ENCODE measurements at places on chromosomes 5 and 9.

DNA sequence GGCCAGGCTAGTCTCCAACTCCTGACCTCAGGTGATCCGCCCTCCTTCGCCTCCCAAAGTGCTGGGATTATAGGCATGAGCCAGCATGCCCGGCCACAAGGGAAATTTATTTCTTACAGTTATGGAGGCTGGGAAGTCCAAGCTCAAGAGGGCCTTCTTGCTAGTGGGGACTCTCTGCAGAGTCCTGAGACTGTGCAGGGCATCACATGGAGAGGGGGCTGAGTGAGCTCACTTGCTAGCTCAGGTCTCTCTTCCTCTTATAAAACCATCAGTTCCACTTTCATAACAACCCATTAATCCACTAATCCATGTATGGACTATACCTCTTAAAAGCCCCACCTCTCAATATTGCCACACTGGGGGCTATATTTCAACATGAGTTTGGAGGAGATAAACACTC is 5.1 kb upstream of the SPIN1 start:
- DNase-seq, result no peak

GRCh38 chr9:16085167-16085726 is 532.4 kb downstream of the CCDC171 start:
- DNase-seq, result no peak

- DNase-seq, result peak; percentile 92
Observed at GRCh38 chr5:151075698-151076331, 5.0 kb downstream of the TNIP1 start.

DNA sequence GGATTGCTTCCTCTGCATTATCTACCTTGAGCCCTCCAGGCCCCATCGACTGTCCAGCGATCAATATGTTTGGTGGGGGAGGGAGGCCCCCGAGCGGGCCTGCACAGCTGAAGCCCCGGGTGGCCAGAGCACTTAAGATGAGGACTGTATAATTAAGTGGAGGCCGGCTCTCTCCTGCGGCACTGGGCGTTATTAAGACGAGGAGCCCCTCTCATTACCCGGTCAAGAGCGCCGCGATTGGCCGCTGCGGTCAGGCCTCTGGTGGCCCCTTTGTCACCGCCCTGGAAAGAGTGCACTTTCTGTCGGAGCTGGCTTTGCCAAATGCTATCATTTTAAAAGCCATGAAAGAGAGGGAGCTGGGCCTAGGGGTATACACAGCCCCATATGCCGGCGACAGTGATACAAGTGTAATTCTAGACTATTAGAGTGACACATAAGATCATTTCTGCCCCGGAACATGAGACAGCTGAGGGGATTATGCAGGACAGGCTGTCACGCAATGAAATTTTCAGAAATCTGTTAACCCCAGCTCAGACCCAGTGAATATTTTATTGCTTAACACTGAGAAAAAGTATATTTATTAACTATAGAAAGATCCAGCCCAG is 106.3 kb upstream of the IRX1 start:
- DNase-seq, result no peak

GRCh38 chr5:154166901-154167791 is 23.4 kb upstream of the GALNT10 start:
- no peak for DNase-seq

DNA sequence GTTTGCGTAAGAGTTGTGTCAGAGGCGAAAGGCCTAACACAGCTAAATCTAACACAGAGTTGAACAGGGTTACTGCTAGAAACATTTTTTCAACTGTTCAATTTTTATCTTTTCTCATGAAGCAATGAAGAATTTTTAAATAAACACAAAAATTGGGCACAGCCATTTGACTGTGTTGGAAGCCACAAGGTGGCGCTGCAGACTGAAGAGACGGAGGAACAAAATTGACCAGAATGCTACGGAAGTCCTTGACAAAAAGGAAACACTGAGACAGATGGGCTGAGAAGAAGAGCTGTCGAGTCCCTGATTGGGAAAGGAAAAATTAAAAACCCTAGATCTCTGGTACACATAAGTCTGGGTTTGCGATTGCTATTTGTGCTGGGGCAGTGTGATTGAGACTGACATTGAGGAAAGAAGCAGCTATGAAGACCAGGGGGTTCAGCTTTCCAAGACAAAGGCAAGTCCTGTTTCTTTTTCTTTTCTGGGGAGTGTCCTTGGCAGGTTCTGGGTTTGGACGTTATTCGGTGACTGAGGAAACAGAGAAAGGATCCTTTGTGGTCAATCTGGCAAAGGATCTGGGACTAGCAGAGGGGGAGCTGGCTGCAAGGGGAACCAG is at the start of gene PCDHB9:
Gene PCDHB9 (plus strand): TSS at position 265 of the 616 bp plus-strand sequence. CDS start 158 bp downstream, at position 423.
- no peak for DNase-seq

DNA sequence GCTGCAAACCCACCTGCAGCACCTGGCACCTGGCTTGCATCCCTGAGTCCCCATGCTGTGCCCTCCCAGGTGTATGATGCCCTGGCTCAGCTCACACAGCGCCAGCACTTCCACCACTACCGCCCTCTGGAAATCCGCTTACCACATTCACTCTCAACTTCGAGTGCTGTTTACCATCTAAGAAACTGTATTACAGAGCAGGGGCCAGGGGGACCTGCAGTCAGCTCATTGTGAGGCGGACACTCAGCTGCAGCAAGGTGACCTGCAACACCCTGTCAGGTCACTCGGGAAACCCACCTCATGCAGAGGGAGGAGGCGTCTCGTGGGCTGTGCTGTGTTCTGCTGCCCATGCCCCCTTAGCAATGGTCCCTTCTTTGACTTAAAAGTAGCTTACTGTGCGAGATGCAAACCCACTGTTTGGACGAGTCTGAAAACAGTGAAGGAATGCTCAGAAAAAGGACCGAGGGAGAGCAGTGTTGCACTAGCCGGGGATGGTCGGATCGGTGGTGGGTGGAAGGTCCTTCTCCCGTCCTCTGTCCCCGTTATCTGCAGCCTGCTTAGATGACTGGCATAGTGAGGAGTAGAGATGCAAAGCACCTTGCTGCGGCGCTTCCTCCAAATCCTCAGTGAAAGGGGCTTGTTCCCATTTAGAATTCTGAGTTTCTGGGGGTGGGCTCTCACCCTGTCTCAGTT is 55.2 kb upstream of the CTSL start:
- DNase-seq, result peak; percentile 71

- peak; percentile 3 for DNase-seq
Observed at GRCh38 chr5:82234885-82235284, 43.3 kb downstream of the RPS23 start.

DNA sequence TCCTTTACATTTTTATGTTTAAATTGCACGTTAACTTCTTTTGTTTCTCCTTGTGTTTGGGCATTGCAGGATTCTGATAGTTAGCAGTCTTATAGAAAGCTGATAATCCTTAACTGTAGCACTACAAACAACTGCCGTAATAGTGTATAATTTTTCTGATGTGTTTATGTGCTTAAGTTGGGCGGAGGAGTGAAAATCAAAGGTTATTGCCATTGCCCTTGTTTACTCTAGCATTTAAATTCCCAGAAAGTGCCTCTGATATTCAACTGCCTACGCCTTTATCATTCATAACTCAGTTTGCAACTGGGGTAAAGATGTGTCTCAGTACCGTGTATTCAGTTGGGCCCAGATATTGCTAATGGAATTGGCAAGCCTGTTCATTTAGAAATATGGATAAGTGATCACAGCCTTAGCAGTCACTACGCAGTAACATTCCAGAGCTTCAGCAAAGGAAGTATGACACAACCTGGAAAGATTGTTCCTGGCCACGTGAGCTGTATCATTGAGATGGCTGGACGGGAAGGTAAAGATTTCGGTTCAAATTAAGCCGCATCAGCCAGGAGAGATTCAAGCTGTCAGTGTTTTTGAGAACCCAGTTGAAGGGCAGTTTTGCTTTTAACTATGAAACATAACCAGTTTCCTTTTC is 28.1 kb upstream of the LRRTM2 start:
- DNase-seq, result peak; percentile 18

- peak; percentile 91 for DNase-seq
Observed at GRCh38 chr5:137498301-137498735, 808 bp downstream of the SPOCK1 start.

Measured in osteoblast (primary cell).